ENCODE measurements at places on chromosomes 12 and 14. TPM values are rescaled to one million over a fixed set of nuclear protein-coding genes. Genes with fewer than 3 reads are reported as not detected.

Gene MYF6
- total RNA-seq, result not detected

- H3K4me1 ChIP-seq, result peaks cover 16% of the 10 kb centered on the region
- H3K36me3 ChIP-seq, result no peaks in the 10 kb centered on the region
- no peak overlapping the region for H3K27ac ChIP-seq
- H3K4me3 ChIP-seq, result no peak overlapping the region
- no peak for DNase-seq
Observed at GRCh38 chr12:92718483-92718990, 15.7 kb downstream of the PLEKHG7 start.

DNA sequence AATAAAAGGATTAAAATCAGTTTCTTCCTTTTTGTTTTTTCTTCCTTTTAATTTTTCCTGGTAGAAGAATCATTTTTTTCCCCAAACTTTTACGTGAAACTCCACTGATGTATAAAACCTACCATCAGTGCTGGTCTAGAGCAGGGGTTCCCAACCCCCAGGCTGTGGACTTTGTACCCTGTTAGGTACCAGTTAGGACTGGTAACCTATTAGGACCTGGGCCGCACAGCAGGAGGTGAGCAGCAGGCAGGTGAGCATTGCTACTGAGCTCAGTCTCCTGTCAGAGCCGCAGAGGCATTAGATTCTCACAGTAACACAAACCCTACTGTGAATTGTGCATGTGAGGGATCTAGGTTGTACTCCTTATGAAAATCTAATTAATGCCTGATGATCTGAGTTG lies 10.1 kb downstream of the SMCO2 start:
- H3K27me3 ChIP-seq, result no peaks in the 10 kb centered on the region
- no peaks in the 10 kb centered on the region for H3K36me3 ChIP-seq
- peaks cover 17% of the 10 kb centered on the region for H3K4me1 ChIP-seq
- no peak overlapping the region for H3K27ac ChIP-seq

Gene NFKBIA
- 43.6 TPM for total RNA-seq

GRCh38 chr12:45231515-45232145 lies 15.7 kb downstream of the ANO6 start:
- no peaks in the 10 kb centered on the region for H3K27me3 ChIP-seq
- H3K4me3 ChIP-seq, result no peak overlapping the region
- peaks cover 50% of the 10 kb centered on the region for H3K4me1 ChIP-seq
- no peaks in the 10 kb centered on the region for H3K36me3 ChIP-seq
- DNase-seq, result no peak
- peak overlapping the region; percentile 99 for H3K27ac ChIP-seq

DNA sequence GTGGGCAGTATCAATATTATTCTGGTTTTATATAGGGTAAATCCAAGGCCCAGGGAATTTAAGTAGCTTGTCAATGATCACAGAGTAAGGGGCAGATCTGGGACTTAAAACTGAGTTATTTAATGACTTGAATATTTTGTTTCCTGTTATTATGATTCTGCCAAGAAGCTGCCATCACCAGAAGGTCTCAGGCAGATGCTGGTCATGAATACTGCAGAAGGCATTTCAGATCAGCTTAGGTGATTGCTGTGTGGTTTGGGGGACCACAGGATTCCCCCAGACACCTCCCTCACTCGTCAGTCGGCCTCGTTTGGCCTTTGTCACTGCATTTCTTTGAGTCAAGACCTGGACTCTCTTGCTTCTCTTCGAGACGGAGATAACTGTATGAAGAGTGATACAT lies 47.7 kb upstream of the EVL start:
- H3K27ac ChIP-seq, result no peak overlapping the region
- peaks cover 25% of the 10 kb centered on the region for H3K4me1 ChIP-seq
- no peak for DNase-seq
- H3K27me3 ChIP-seq, result no peaks in the 10 kb centered on the region

- no peak overlapping the region for H3K27ac ChIP-seq
- H3K36me3 ChIP-seq, result no peaks in the 10 kb centered on the region
- peaks cover 48% of the 10 kb centered on the region for H3K27me3 ChIP-seq
- peaks cover 4% of the 10 kb centered on the region for H3K4me1 ChIP-seq
Observed at GRCh38 chr14:54300881-54301280, 95.9 kb upstream of the CDKN3 start.

GRCh38 chr12:25469368-25469767 lies 83.7 kb downstream of the LMNTD1 start:
- H3K36me3 ChIP-seq, result no peaks in the 10 kb centered on the region
- DNase-seq, result no peak
- no peaks in the 10 kb centered on the region for H3K27me3 ChIP-seq
- H3K4me3 ChIP-seq, result no peak overlapping the region
- H3K4me1 ChIP-seq, result no peaks in the 10 kb centered on the region

DNA sequence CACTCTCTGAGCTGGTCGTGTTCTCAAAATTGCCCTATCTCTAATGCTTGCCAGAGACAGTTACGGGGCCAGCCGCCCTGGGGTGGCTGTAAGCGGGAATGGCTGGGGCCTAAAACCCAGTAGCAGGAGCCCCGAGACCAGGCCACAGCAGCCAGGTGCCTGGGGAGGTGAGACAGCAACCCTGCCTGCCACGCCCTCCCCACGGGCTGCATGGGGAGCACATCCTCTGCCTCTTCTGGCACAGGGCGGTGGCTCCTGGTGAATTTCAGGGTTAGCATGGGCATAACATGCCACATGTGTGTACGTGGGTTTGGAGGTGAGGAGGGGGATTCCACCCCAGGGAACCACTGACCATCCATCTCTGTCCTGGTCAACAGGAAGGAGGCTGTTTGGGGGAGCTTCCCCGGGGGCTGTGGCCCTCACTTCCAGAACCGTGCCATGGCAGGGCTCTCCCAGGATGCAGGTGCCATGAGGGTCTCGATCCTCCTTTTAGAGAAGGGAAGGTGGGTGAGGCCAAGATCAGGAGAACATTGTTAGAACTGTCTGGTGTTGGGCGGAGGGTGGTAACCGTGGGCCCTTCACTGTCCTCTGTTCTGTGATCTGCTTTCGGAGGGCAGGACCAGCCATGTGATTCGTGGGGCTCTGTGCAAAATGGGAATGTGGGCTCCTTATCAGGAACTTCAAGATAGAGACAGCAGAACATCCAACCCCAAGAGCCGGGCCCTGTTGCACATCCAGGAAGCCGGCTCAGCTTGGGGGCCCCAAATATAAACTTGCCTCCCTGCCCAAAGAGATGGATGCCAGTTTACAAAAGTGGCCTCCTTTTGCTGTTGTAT lies 312.2 kb upstream of the DIO3 start:
- DNase-seq, result peak; percentile 34
- no peaks in the 10 kb centered on the region for H3K36me3 ChIP-seq
- H3K27ac ChIP-seq, result no peak overlapping the region
- H3K27me3 ChIP-seq, result no peaks in the 10 kb centered on the region
- H3K4me1 ChIP-seq, result no peaks in the 10 kb centered on the region

DNA sequence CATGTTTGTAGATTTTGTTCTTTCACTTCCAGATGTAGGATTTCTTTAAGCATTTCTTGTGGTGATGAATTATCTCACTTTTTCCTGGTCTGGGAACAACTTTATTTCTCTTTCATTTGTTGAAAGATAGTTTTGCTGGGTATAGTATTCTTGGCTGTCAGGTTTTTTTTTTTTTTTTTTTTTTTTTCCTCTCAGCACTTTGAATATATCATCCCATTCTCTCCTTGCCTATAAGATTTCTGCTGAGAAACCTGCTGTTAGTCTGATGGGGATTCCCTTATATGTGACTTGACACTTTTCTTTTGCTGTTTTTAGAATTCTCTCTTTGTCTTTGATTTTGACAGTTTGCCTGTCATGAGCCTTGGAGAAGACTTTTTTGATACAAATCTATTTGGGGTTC lies 30.5 kb downstream of the SMCO2 start:
- H3K27ac ChIP-seq, result no peak overlapping the region
- DNase-seq, result no peak
- peaks cover 12% of the 10 kb centered on the region for H3K4me1 ChIP-seq
- H3K4me3 ChIP-seq, result no peak overlapping the region

- no peaks in the 10 kb centered on the region for H3K36me3 ChIP-seq
- no peak for DNase-seq
- no peaks in the 10 kb centered on the region for H3K4me1 ChIP-seq
- no peak overlapping the region for H3K4me3 ChIP-seq
Observed at GRCh38 chr12:26798023-26798422, 35.0 kb downstream of the ITPR2 start.

Gene C12orf54
- total RNA-seq, result not detected

GRCh38 chr14:21699551-21699950 lies 25.9 kb upstream of the OR4E1 start:
- H3K27me3 ChIP-seq, result no peaks in the 10 kb centered on the region
- H3K4me1 ChIP-seq, result no peaks in the 10 kb centered on the region
- no peak for DNase-seq
- H3K4me3 ChIP-seq, result no peak overlapping the region
- no peak overlapping the region for H3K27ac ChIP-seq
- no peaks in the 10 kb centered on the region for H3K36me3 ChIP-seq

Gene AHNAK2
- 31.8 TPM for total RNA-seq

DNA sequence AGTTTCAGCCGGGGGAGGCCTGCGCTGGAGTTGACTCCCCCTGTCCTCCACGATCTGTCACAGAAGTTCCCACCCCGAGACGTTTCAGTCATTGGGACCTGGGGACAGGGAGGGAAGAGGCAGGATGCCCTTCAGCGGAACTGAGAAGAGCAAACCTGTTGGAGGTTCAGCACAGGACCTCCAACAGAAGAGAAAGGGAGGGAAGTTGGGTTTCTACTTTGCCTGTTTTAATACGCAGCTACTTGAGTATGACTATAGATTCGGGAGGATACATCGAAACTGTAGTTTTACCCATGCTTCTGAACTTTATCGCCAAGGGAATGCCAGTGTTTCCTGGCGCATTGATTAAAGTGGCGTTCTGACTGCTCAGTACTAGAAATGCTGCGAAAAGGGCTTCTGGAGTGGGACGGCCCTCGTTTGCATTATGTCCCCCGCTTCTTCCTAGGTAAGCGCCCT lies 2.3 kb upstream of the DUSP6 start:
- H3K36me3 ChIP-seq, result peaks cover 11% of the 10 kb centered on the region
- no peaks in the 10 kb centered on the region for H3K27me3 ChIP-seq

- H3K27me3 ChIP-seq, result peaks cover 36% of the 10 kb centered on the region
- DNase-seq, result no peak
- peaks cover 3% of the 10 kb centered on the region for H3K4me1 ChIP-seq
Observed at GRCh38 chr14:60487211-60487610, 1.3 kb upstream of the C14orf39 start.

DNA sequence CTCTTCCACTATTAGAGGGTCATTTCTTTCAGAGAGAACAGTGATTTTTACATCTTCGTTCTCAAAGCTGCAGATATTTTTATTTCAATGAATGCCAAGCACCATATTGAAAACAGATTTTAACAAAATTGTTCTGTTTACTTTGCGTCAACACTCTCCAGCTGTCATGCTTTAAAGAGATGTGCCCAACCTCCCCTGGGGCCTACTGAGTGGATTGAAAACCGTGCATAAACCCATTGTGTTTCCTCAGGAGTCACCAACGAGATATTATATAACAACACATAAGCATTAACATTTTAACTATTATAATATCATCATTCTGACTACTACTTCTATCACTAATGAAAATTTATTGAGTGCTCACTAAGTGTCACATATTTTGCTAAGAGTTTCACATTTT lies 81.6 kb downstream of the MYF5 start:
- no peaks in the 10 kb centered on the region for H3K27me3 ChIP-seq
- H3K4me3 ChIP-seq, result no peak overlapping the region
- peaks cover 6% of the 10 kb centered on the region for H3K36me3 ChIP-seq
- H3K27ac ChIP-seq, result no peak overlapping the region

Gene PZP
- not detected for total RNA-seq

- H3K27me3 ChIP-seq, result no peaks in the 10 kb centered on the region
- H3K4me3 ChIP-seq, result peak overlapping the region; percentile 94
- peak overlapping the region; percentile 98 for H3K27ac ChIP-seq
- H3K36me3 ChIP-seq, result no peaks in the 10 kb centered on the region
Observed at GRCh38 chr12:2877953-2878732, 1.1 kb downstream of the RHNO1 start.

DNA sequence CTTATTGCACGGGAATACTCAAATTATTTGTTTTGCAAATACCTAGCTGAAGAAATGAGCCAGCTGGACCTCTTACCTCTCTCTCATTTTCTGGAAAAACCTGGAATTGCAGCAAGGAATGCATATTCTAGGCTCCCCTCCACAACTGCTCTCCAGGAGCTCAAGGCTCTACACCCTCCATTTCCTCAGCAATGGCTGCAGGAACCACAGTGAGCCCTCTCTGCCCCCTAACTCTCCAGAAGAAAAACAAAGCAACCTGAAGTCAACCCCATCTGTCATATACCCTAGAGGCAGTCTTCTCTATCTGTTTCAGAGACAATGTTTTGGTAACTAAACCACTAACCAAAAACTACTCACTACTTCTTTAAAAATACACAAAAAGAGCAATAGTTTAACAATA lies 221.6 kb downstream of the SLC25A21 start:
- H3K27me3 ChIP-seq, result no peaks in the 10 kb centered on the region
- H3K27ac ChIP-seq, result no peak overlapping the region
- H3K36me3 ChIP-seq, result no peaks in the 10 kb centered on the region
- DNase-seq, result peak; percentile 10
- H3K4me1 ChIP-seq, result peaks cover 3% of the 10 kb centered on the region

DNA sequence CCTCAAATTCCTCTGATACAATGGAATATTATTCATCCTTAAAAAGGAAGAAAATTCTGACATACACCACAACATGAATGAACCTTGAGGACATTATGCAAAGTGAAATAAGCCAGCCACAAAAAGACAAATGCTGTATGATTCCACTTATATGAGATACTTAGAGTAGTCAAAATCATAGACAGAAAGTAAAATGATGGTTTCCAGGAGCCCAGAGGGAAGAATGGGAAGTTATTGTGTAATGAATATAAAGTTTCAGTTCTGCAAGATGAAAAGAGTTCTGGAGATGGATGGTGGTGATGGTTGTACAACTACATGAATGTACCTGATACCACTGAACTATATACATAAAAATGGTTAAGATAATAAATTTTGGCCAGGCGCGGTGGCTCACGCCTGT lies 18.3 kb downstream of the VWF start:
- H3K4me3 ChIP-seq, result no peak overlapping the region
- no peaks in the 10 kb centered on the region for H3K4me1 ChIP-seq
- no peaks in the 10 kb centered on the region for H3K27me3 ChIP-seq
- H3K36me3 ChIP-seq, result no peaks in the 10 kb centered on the region
- no peak for DNase-seq
- H3K27ac ChIP-seq, result no peak overlapping the region

DNA sequence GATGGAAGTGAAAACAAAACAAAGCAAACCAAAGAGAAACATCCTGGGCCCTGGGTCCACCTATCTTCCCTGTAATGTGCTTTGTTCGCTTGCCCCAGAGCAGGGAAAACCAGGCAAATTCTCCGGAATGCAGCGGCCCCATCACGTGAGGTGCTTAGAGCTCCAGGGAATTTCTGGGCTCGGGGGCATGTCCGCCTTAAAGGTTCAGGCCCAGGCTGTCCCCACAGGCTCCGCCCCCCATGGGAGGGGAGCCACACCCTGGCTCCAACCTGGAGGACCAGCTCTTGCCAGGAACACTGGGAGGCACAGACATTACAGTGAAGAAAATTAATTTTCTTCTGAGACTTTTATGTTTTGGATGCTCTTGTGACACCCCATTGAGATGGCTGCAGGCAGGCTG lies 69.9 kb downstream of the RBM19 start:
- H3K36me3 ChIP-seq, result no peaks in the 10 kb centered on the region
- H3K27me3 ChIP-seq, result no peaks in the 10 kb centered on the region
- no peak for DNase-seq
- H3K27ac ChIP-seq, result no peak overlapping the region
- no peaks in the 10 kb centered on the region for H3K4me1 ChIP-seq

Gene ZNF891
- total RNA-seq, result 1.4 TPM

- peak overlapping the region; percentile 93 for H3K4me3 ChIP-seq
Observed at GRCh38 chr12:11171969-11172675, 1.1 kb downstream of the SMIM10L1 start.

Data from osteoblast (primary cell).